Keratinocyte (primary cell): ENCODE measurements at places on chromosomes 3 and 15. TPM values are rescaled to one million over a fixed set of nuclear protein-coding genes. Genes with fewer than 3 reads are reported as not detected.

GRCh38 chr3:9279966-9280365 lies 30.5 kb upstream of the SRGAP3 start:
- no peak for DNase-seq
- no peaks in the 10 kb centered on the region for H3K27me3 ChIP-seq
- H3K27ac ChIP-seq: no peak overlapping the region
- no peaks in the 10 kb centered on the region for H3K36me3 ChIP-seq

- peaks cover 6% of the 10 kb centered on the region for H3K4me1 ChIP-seq
- H3K4me3 ChIP-seq: no peak overlapping the region
- no peak for DNase-seq
- H3K27me3 ChIP-seq: no peaks in the 10 kb centered on the region
- no peaks in the 10 kb centered on the region for H3K36me3 ChIP-seq
Measured at GRCh38 chr3:115254492-115255196, 107.6 kb upstream of the ZBTB20 start.

- no peak overlapping the region for H3K27ac ChIP-seq
- no peaks in the 10 kb centered on the region for H3K27me3 ChIP-seq
- H3K4me1 ChIP-seq: no peaks in the 10 kb centered on the region
- no peak for DNase-seq
- H3K36me3 ChIP-seq: no peaks in the 10 kb centered on the region
- H3K4me3 ChIP-seq: no peak overlapping the region
Measured at GRCh38 chr3:181855825-181856224, 144.1 kb downstream of the SOX2 start.

DNA sequence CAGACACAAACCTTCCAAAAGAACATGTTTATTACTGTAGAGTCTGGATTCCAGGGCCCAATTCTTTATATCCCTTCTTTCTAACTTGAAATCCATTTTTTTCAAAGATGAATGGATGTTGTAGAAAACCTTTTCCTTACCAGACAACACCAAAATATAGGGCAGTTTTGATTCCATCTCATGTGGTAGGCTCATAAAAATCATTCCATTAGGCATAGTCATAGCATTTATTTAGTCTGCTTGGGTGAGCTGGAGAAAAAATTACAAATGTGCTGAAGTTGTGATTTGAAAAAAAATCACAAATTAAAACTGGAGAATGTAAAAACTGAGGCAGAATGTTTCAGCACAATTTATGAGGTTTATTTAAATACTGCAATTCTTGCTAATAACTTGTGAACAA lies 199.3 kb upstream of the TBC1D5 start:
- DNase-seq: no peak
- H3K27me3 ChIP-seq: no peaks in the 10 kb centered on the region
- no peak overlapping the region for H3K27ac ChIP-seq
- no peaks in the 10 kb centered on the region for H3K36me3 ChIP-seq
- no peak overlapping the region for H3K4me3 ChIP-seq
- H3K4me1 ChIP-seq: peaks cover 2% of the 10 kb centered on the region

DNA sequence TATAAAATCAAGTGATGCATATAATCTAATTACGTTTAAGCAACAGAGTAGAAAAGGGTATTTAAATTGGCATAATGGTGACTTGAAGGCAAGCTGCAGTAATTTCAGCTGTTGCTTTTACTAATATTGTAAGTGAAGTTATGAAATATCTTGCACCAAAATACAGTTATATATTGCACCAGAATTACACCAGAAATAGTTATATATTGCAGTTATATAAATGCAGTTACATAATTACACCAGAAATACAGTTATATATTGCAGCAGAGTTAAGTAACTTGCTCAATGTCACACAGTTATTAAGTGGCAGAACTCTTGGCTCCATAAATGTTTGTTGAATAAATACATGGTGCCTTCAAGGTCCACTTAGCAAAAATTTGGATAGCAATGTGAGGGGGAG lies 51.4 kb downstream of the PCOLCE2 start:
- H3K4me1 ChIP-seq: no peaks in the 10 kb centered on the region
- H3K27me3 ChIP-seq: no peaks in the 10 kb centered on the region
- no peak overlapping the region for H3K27ac ChIP-seq
- no peaks in the 10 kb centered on the region for H3K36me3 ChIP-seq
- no peak overlapping the region for H3K4me3 ChIP-seq

The CPNE9 gene
- polyA plus RNA-seq: not detected in 3 replicates

GRCh38 chr15:62392376-62392775 lies 227.3 kb upstream of the C2CD4B start:
- no peaks in the 10 kb centered on the region for H3K36me3 ChIP-seq
- peak overlapping the region; percentile 99 for H3K4me3 ChIP-seq
- no peak overlapping the region for H3K27ac ChIP-seq
- no peaks in the 10 kb centered on the region for H3K27me3 ChIP-seq
- H3K4me1 ChIP-seq: peaks cover 16% of the 10 kb centered on the region

GRCh38 chr3:64170270-64170669 lies 55.0 kb downstream of the PRICKLE2 start:
- DNase-seq: no peak
- peaks cover 5% of the 10 kb centered on the region for H3K36me3 ChIP-seq
- peaks cover 30% of the 10 kb centered on the region for H3K4me1 ChIP-seq
- H3K27me3 ChIP-seq: no peaks in the 10 kb centered on the region
- no peak overlapping the region for H3K27ac ChIP-seq

GRCh38 chr3:177826253-177826652 lies 629.0 kb upstream of the TBL1XR1 start:
- no peaks in the 10 kb centered on the region for H3K27me3 ChIP-seq
- H3K4me3 ChIP-seq: no peak overlapping the region
- no peaks in the 10 kb centered on the region for H3K36me3 ChIP-seq
- H3K27ac ChIP-seq: no peak overlapping the region
- DNase-seq: no peak
- H3K4me1 ChIP-seq: peaks cover 29% of the 10 kb centered on the region

DNA sequence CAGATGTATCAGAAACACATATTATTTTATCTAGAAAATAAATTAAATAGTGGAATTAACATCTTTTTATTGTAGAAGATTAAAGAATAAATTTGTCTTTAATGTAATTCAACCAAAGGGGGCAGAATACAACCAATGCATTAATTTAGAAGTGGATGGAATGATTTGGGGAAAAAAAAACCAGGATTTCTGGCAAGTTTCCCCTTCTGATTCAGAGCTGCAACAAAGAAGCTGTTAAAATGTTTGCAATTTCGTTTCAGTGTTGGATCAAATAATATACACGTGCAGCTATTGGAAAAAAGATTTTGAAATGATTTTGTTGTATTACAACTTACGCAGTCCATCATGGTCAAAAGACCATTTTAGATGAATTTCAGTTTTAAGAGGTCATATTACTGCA lies 71.6 kb upstream of the ZNF280D start:
- H3K4me3 ChIP-seq: no peak overlapping the region
- no peak for DNase-seq

DNA sequence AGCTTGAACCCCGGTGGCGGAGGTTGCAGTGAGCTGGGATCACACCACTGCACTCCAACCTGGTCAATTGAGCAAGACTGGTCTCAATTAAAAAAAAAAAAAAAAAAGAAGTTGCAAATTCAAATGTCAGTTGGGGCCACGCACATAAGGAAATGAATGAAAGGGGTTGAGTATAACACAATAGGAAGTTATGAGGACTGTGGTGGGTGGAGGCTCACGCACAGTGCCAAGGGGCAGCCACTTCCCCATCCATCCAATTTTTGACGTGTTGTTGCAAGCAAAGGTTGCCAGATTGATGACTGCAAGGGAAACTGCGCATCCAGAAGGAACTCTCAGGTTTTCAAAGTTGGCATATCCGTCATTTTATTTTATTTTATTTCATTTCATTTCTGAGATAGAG lies 532.2 kb downstream of the NTRK3 start:
- H3K27ac ChIP-seq: no peak overlapping the region
- no peaks in the 10 kb centered on the region for H3K36me3 ChIP-seq
- no peak overlapping the region for H3K4me3 ChIP-seq
- H3K27me3 ChIP-seq: no peaks in the 10 kb centered on the region
- no peak for DNase-seq
- H3K4me1 ChIP-seq: no peaks in the 10 kb centered on the region

- H3K4me1 ChIP-seq: no peaks in the 10 kb centered on the region
- H3K4me3 ChIP-seq: no peak overlapping the region
- no peaks in the 10 kb centered on the region for H3K27me3 ChIP-seq
- no peak for DNase-seq
- H3K27ac ChIP-seq: no peak overlapping the region
Measured at GRCh38 chr3:153305189-153305588, 143.2 kb downstream of the RAP2B start.

The CYP1A2 gene
- 0.04 to 0.09 TPM in 2 of 3 replicates, not detected in the other for polyA plus RNA-seq

DNA sequence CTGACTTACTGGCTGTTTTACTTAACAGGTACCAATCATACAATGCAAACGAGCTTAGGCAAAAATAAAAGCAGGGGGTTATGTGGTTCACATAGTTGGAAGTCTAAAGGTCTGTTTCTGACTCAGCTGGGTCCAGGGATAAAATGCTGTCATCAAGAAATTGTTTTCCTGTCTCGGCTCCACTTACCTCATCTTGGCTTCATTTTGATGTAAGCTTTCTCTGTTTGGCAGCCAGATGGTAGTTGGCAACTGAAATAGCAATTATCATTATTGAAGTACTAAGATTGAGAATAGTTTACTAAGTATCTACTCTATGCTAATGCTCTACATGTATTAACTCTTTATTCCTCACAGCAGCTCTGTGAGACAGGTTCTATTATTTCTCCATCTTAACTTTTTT lies 36.8 kb upstream of the CNTN3 start:
- H3K36me3 ChIP-seq: no peaks in the 10 kb centered on the region
- DNase-seq: no peak
- H3K4me1 ChIP-seq: no peaks in the 10 kb centered on the region
- H3K4me3 ChIP-seq: no peak overlapping the region
- no peaks in the 10 kb centered on the region for H3K27me3 ChIP-seq

The TGM4 gene
- 1.3 to 2.2 TPM (median 1.3 TPM) in 3 replicates for polyA plus RNA-seq

- H3K27ac ChIP-seq: no peak overlapping the region
- no peak for DNase-seq
- no peaks in the 10 kb centered on the region for H3K4me1 ChIP-seq
Measured at GRCh38 chr3:37590328-37591079, 271.2 kb upstream of the CTDSPL start.
